ENCODE measurements at places on chromosomes 4 and X. TPM values are rescaled to one million over a fixed set of nuclear protein-coding genes. Genes with fewer than 3 reads are reported as not detected.

FGD1 gene
- 0.68 TPM for polyA plus RNA-seq

UGT2A1 gene
- not detected for polyA plus RNA-seq

RPS6KA6 gene
- not detected for polyA plus RNA-seq

GAGE12D gene
- not detected for polyA plus RNA-seq

WNK3 gene
- 0.34 TPM for polyA plus RNA-seq

PDCL2 gene
- polyA plus RNA-seq = not detected

HTN1 gene
- polyA plus RNA-seq = not detected

ATOH1 gene
- polyA plus RNA-seq = not detected

TBC1D9 gene
- 4.4 TPM for polyA plus RNA-seq

IL21 gene
- not detected for polyA plus RNA-seq

PF4V1 gene
- 4.6 TPM for polyA plus RNA-seq

FBXL5 gene
- polyA plus RNA-seq = 111 TPM

SPANXB1 gene
- polyA plus RNA-seq = not detected

MAGEB18 gene
- polyA plus RNA-seq = not detected

GYPA gene
- polyA plus RNA-seq = not detected

ANXA3 gene
- polyA plus RNA-seq = not detected

HNRNPH2 gene
- 112 TPM for polyA plus RNA-seq

PDLIM3 gene
- polyA plus RNA-seq = not detected

GAGE2A gene
- not detected for polyA plus RNA-seq

CACNA1F gene
- 0.25 TPM for polyA plus RNA-seq

GPRASP3 gene
- polyA plus RNA-seq = 0.42 TPM

PRKG2 gene
- polyA plus RNA-seq = 0.14 TPM

NWD2 gene
- not detected for polyA plus RNA-seq

INPP4B gene
- polyA plus RNA-seq = 0.16 TPM

DTHD1 gene
- not detected for polyA plus RNA-seq

TEX13B gene
- not detected for polyA plus RNA-seq

GALNTL6 gene
- polyA plus RNA-seq = 0.97 TPM

MAGEC3 gene
- not detected for polyA plus RNA-seq

FATE1 gene
- not detected for polyA plus RNA-seq

MAOB gene
- not detected for polyA plus RNA-seq

ZMAT1 gene
- polyA plus RNA-seq = 2.6 TPM

ADGRG4 gene
- not detected for polyA plus RNA-seq

FUNDC1 gene
- 23.1 TPM for polyA plus RNA-seq

GPR82 gene
- polyA plus RNA-seq = 0.16 TPM

THAP9 gene
- polyA plus RNA-seq = 0.52 TPM

ZNF630 gene
- 0.87 TPM for polyA plus RNA-seq

NMU gene
- polyA plus RNA-seq = not detected

SPATA18 gene
- polyA plus RNA-seq = 0.11 TPM

ABHD18 gene
- polyA plus RNA-seq = 7.6 TPM

S100G gene
- not detected for polyA plus RNA-seq

FAM9B gene
- polyA plus RNA-seq = not detected

CENPE gene
- polyA plus RNA-seq = not detected

MPP1 gene
- polyA plus RNA-seq = 15.6 TPM

POU3F4 gene
- not detected for polyA plus RNA-seq

TCEAL4 gene
- polyA plus RNA-seq = 23.0 TPM
